Motor neuron (in vitro differentiated cells): ENCODE measurements at places on chromosomes 7 and 10. TPM values are rescaled to one million over a fixed set of nuclear protein-coding genes. Genes with fewer than 3 reads are reported as not detected.

Gene ASB13
- total RNA-seq: 12.2 and 12.9 TPM in 2 replicates

Gene DDC
- 6.0 and 8.2 TPM in 2 replicates for total RNA-seq

Gene NAT16
- total RNA-seq: 1.4 and 1.6 TPM in 2 replicates

Gene SMO
- total RNA-seq: 26.9 and 29.6 TPM in 2 replicates

Gene CPN1
- not detected in 2 replicates for total RNA-seq

Gene NME8
- total RNA-seq: 0.30 and 0.78 TPM in 2 replicates

Gene SPDYE11
- 4.3 and 5.9 TPM in 2 replicates for total RNA-seq

Gene NPSR1
- total RNA-seq: 0.28 TPM in 1 of 2 replicates, not detected in the other

Gene GRK5
- total RNA-seq: 10.8 and 11.8 TPM in 2 replicates

Gene SHH
- total RNA-seq: 26.2 and 28.2 TPM in 2 replicates

Gene MMRN2
- 24.6 and 26.6 TPM in 2 replicates for total RNA-seq

Gene ACTR3C
- total RNA-seq: 0.18 and 0.62 TPM in 2 replicates

Gene SEMA3A
- total RNA-seq: 10.9 and 11.2 TPM in 2 replicates

Gene RNF32
- 4.2 and 4.4 TPM in 2 replicates for total RNA-seq

Gene IGF2BP3
- 73.2 and 73.4 TPM in 2 replicates for total RNA-seq

Gene HTR5A
- total RNA-seq: 0.57 and 0.68 TPM in 2 replicates

Gene LMOD2
- 0.14 and 0.17 TPM in 2 replicates for total RNA-seq

Gene ACSM6
- total RNA-seq: 0.14 TPM in 1 of 2 replicates, not detected in the other

Gene COL26A1
- 9.5 and 10.8 TPM in 2 replicates for total RNA-seq

Gene TACR2
- 0.41 and 0.57 TPM in 2 replicates for total RNA-seq

Gene SKIDA1
- 12.4 and 15.7 TPM in 2 replicates for total RNA-seq

Gene AEBP1
- 60.3 and 98.5 TPM in 2 replicates for total RNA-seq

Gene TIAL1
- 42.5 and 54.2 TPM in 2 replicates for total RNA-seq
